Urinary bladder (tissue), 4 donors: ENCODE measurements at places on chromosomes 5 and 9. TPM values are rescaled to one million over a fixed set of nuclear protein-coding genes. Genes with fewer than 3 reads are reported as not detected.

PBX3 gene
- total RNA-seq, result 137 TPM

PRR7 gene
- total RNA-seq, result 0.58 TPM

DNA sequence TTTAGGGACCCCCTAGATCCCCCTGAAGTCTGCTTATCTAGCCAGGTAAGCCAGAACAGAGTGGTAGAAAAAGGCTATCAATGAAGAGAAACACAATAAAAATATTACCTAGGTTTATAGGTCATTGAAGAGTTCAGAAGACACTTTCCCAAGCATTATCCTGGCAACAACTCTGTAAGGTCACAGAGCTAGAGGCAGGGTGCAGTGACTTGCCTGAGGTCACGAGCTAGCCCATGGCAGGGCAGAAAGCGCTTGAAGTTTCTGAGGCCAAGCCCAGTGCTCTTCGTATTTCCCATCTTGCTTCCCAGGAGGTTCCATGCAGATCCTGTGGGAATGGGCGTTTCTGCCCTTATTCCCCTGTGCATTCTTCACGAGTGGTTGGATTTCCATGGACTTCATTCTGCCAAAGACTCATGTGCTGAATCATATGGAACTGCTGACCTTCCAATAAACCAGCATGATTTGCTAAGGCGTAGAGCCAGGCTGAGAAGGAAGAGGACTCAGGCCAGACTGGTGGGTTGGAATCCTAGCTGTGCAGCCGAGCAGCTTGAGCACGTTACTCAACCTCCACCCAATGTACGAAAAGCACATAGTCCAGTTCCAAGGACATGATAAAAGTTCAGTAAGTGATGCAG is 22.1 kb downstream of the TRMO start:
- no peak for DNase-seq

DNA sequence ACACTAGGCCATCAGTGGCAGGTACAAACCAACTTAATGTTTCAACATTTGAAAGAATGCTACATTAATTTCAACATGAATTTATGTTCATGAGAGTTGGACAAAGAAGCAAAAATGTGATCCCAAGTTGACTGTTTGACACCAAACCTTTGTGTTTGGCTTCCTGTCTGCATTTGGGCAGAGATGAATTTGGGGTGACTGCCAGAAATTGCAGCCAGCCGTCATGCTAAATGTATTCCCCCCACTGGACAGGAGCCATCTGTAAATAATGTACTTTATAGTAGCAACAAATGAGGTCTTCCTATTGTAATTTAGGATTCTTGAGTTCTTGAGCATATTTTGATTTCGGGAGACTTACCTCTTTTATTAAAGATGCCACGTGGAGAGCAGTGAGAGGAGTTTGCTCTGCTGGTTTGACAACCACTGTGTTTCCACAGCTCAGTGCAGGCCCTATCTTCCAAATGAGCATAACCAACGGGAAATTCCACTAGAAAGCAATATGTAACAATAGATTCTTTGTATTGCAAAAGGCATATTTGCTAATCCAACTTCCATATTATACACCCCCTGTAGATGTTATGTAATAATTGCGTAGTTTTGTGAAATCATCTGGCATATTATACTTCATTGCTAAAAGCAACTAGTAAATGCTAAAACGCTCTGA is 27.6 kb downstream of the ALDH1A1 start:
- DNase-seq, result no peak

DNA sequence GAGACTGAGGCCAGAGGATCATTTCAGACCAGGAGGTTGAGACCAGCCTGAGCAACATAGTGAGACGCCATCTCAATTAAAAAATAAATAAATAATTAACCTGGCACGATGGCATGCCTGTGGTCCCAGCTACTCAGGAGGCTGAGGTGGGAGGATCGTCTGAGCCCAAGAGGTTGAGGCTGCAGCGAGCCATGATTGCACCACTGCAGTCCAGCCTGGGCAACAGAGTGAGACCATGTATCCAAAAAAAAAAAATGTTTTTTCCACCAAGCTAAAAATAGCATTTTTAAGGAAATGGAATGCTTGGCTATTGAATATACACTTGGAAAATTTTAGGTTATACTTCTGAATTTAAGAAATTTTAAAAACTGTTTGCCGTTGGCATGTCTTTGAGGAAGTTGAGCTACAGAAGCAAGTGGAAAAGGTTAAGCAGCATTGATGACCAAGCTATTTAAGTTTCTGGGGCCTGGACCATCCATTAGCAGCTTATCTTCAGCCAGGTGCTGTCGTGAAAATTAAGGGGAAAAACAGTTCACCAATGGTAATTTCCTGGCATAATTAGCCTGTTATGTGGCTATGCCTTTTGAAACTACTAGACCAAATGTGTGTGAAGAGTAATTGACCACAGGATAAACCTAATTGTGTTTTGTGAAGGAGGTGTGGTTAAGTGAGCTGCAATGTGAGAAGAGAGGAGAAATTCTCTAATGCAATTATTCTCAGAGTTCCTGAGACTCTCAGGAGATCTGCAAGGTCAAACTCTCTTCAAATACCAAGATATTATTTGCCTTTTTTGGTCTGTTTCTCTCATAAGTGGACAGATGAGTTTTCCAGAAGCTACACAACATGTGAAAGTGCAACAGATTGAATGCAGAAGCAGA is 21.0 kb downstream of the F2R start:
- no peak for DNase-seq

DNA sequence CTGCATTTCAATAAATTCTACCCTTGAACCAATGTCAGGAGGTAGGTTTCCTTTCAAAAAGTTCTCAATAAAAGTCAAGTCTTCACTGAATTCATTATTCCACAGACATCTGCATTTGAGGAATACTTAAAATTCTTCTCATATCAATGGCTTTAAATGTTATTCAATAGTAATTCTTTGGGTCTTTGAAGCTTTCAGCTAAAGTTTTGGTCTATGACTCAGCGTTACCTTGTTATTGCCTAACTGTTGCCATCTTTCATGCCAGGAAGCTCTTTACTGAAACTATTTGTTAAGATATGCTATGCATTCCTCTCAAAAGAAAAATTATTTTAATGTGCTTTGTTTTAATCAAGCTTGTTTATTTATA is 170.5 kb downstream of the NNT start:
- DNase-seq, result no peak

DNA sequence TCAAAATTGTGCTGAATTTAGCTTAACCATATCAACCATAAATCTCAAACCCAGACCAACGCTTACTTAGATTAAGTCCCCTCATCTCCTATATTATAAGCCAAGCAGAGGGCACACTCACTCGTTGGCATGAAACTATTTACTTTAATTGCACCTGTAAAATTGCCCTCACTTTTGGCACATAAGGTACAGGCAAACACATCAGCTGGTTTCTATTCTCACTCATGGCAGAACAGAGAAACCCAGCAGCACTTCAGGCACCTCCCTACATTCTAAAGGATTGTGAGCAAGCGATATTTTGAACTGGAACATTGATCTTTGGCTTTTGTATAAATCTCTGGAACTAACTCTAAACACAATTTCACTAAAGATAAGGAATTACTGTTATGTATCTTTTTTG is 845.6 kb upstream of the CDH6 start:
- DNase-seq, result no peak

DNA sequence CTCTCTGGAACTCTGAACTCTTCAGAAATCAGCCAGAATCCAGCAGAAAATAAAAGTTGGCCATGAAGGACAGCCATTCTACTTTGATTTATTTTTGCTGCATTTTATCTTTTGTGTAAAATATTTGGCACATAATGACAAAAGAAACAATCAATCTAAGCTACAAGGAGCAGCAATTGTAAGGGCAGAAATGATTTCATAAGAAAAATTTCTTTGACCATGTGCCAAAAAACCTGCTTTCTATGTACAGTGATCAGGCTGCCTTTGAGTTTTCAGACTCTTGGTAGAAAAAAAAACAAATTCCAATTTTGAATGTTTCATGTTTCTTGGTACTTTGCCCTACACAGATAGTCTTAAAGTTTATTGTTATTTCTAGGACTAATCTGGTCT is 69.8 kb upstream of the SLC1A3 start:
- no peak for DNase-seq

DNA sequence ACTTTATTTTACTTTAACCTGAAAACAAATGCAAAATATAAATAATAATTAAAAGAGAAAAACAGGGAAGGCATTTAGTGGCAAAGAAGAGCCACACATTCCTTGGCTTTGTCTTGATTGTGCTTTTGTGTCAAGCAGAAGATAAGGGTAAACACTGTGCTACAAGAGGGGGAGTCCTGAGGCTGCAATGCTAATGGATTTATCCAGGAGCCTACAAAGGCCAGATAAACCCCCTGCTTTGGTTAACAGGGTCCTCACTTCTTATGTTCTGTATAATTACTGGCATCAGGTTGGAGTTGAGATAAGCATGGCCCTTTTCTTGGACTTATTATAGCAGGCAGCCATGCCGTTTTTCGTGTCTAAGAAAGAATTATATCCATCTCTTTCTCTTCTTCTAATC is 302.8 kb downstream of the EFNA5 start:
- DNase-seq, result no peak

GRCh38 chr9:21836437-21837161 is 34.2 kb downstream of the MTAP start:
- DNase-seq, result no peak

- DNase-seq, result no peak
Observed at GRCh38 chr9:116945817-116946216, 258.7 kb downstream of the TRIM32 start.

DNA sequence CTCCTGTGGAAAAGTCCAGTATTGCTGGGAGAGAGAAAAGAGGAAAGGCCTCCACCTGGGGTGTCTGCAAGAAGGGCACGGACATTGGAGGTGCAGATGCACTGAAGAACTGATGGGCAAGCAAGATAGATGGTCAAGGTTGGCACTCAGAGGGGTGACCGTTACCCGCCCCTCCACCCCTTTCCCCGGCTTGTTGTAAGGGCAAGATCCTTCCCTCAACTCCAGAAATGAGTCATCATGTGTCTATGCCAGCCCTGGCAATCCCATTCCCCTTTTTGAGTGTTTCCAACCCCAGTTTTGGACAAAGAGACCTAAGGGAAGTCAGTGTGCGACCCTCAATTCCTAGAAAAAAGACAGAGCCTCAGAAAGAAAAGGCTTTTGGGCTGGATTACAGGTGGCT is 34.9 kb upstream of the ATP6V1G1 start:
- no peak for DNase-seq

- DNase-seq, result no peak
Observed at GRCh38 chr5:35202319-35203111, 27.8 kb downstream of the PRLR start.
